ENCODE measurements at places on chromosomes 3 and 15.

GRCh38 chr3:170517242-170517945 lies 68.5 kb downstream of the SLC7A14 start:
- DNase-seq, result no peak

- no peak for DNase-seq
Observed at GRCh38 chr3:158794936-158795518, 6.8 kb upstream of the MFSD1 start.

- no peak for DNase-seq
Observed at GRCh38 chr3:8197384-8197783, 304.2 kb upstream of the LMCD1 start.

DNA sequence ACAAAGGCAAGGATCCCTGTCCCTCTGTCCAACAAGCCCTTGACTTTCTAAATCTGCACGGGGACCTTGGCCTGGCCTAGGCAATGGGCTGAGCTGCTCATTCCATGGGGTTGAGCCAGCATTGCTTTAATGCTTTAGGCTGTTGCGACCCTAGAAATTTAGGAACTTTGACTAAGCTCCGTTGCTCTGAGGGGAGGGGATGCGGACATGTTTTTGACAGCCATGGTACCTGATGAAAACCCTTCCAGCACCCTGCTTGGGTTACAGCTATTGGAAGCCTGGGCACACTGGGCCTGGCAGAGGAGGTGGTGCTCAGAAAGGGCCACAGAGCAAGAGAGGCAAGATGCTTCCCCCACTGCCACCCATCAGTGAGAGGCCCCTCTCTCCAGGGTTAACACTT lies 37.1 kb downstream of the SYNM start:
- no peak for DNase-seq

DNA sequence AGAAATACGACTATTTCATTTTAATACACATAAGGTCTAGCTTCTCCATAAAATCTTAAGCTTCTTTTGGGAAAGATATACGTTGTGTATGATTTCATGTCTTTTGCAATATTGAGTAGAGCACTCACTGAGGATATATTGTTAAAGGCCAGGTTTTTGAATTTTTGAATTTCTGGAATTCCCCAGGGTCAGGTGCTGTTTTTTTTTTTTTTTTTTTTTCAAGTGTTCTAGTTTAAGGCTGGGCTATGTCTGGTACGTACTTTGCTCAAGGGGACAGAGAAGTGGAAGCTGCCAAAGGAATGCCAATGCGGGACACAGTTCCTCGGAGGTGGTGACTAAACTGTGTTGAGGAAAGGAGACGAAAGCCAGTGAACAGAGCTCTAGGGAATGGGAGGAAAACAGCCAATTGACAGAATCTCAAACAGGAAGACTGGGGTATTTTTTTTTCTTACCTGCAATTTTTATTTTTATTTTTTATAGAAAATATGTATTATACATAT lies 510.5 kb upstream of the CBLB start:
- DNase-seq, result no peak

- no peak for DNase-seq
Observed at GRCh38 chr15:84947947-84948830, 33.5 kb upstream of the PDE8A start.

DNA sequence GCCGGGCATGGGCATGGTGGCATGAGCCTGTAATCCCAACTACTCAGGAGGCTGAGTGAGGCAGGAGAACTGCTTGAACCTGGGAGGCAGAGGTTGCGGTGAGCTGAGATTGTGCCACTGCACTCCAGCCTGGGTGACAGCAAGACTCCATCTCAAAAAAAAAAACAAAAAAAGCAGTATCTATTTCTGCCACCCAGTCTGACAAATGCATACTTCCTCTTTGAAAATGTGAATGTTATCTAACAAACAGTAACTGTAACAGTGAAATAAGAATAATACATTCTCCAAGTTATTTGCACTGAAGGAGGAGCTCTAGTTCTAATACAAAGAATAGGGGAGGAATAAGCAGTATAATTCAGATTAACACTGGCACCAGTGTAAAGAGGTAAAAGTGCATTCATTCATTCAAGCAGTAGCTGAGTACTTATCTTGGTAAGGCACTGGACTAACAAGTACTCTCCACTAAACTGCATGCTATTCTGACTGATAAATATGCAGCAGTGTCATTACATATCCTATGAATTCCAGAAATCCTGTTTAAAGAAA lies 12.9 kb downstream of the VPS13C start:
- no peak for DNase-seq

GRCh38 chr3:55480911-55481743 lies 6.0 kb downstream of the WNT5A start:
- no peak for DNase-seq

DNA sequence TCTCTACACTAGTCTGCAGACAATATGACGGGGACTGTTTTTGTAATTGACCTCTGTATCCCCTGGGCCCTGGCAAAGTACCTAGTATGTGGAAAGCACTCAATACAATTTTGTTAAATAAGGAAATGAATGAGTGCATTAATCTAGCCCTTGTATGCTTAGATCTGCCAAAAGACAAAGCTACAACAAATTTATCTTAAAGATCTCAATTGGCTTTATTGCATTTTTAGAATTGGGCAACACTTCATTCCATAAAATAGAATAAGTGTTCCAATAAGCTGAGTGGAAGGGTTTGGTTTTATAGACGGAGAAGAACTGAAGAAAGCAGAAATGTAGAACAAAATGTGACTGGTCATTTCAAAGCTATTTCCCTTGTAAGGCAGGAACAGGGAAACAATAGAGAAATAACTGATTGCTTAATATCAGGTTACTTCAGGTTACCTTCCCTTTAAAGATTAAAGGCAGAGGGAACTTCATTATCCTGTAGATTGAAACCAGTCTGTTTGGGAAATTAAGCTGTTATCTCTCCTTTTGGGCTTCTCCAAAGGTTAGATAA lies 108.3 kb upstream of the MME start:
- no peak for DNase-seq

GRCh38 chr3:13111173-13111872 lies 38.1 kb upstream of the IQSEC1 start:
- DNase-seq, result no peak

DNA sequence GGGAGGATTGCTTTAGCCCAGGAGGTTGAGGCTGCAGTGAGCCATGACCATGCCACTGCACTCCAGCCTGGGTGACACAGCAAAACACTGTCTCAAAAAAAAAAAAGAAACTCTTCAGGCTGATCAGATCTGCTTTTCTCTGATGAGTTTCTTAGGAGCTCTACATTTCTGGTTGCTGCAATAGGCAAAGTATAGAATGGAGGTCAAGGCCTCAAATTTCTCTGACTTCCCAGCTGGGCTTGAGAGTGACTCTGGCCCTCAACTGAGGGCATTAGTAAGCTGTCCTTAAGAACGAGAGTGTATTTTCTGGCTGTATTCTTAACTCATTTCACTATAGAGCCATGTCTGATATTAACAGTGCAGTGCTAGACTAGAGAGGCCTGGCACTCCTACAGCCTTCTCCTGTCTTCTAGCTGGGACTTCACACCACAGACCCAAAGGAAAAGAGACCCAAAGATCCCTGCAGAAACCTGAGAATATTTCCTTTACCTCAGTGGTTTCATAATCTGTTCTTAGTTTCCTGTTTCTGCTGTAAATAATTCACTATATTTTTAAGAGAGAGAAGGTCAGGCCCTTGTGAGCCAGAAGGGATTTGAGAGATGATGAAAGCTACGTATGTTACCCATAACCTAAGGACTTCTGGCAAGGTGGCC lies 2.0 kb upstream of the NR1I2 start:
- no peak for DNase-seq

- no peak for DNase-seq
Observed at GRCh38 chr3:146262371-146263110, 11.6 kb upstream of the PLSCR4 start.

DNA sequence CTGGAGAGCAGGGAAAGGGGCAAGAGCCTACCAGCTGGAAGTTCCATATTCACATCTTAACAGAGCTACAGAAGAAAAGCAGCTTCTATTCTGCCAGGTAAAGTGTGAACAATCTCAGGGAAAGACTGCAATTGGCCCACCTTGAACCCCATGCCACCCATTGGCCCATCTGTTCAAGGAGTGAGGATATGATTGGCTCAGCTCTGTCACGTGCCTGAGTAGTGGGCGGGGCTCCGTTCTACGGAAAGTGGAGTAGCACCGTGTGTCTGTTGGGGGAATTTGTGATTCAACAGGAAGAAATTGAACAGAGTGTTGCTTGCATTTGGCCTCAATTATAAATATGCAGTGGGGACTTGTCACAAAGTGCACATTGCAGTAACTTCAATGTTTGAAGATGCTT lies 81.8 kb downstream of the MINAR1 start:
- DNase-seq, result no peak

GRCh38 chr3:134057654-134058110 lies 28.0 kb upstream of the SLCO2A1 start:
- DNase-seq, result no peak

- no peak for DNase-seq
Observed at GRCh38 chr3:118543832-118544231, 490.8 kb downstream of the IGSF11 start.

DNA sequence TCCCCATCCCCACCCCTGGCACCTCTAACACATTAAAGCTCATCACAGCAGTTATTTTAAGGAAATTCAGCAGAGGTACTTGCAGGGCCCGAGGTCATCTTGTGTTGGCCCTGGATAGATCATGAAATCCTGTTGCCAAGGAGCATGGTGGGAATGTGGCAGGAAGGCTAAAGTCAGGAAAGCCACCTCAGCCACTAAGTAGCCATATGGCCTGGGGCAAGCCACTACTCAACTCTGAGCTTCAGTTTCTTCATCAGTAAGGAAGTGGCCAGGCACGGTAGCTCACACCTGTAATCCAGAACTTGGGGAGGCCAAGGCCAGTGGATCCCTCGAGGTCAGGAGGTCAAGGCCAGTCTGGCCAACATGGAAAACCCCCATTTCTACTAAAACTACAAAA lies 55.9 kb downstream of the LIPC start:
- no peak for DNase-seq

DNA sequence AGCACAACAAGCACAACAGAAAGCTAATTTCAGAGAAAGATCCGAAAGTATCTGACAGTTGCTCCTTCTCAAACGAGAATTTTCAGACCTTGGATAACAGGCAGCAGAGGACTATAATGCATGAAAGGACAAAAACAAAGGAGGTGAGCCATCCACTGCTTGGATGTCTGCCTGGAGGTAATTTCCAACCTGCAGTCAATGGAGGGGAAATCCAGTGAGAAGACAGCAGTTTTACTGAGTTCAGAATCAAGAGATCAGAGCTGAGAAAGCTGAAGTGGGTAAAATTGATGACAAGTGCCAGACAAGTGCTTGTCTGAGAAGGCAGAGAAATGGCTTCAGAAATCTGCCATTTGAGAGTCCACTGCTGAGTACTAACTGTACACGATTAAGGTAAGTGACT lies 22.1 kb downstream of the UBE3A start:
- no peak for DNase-seq

DNA sequence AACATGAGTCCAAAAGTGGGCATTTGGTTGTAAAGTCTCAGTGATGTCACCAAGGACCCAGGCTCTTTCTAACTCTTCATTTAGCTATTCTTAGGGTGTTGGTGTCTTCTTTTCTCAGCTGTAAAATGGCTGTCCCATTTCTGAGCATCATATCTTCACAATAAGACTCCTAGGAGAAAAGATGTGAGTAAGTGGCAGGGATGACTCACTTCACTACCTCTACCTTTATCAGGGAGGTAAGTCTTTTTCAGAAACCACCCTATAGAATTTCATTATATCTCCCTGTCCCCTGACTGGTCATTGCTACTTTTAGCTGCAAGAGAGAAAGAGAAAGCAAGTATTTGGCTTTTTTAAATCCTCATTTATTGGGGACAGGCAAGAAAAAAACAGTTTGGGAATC lies 300.2 kb upstream of the RBMS3 start:
- no peak for DNase-seq
